Activated naive CD4-positive, alpha-beta T cell treated with Interleukin-2 at 50 U/mL for 16 hours (primary cell): ENCODE measurements at places on chromosomes 13 and 19.

DNA sequence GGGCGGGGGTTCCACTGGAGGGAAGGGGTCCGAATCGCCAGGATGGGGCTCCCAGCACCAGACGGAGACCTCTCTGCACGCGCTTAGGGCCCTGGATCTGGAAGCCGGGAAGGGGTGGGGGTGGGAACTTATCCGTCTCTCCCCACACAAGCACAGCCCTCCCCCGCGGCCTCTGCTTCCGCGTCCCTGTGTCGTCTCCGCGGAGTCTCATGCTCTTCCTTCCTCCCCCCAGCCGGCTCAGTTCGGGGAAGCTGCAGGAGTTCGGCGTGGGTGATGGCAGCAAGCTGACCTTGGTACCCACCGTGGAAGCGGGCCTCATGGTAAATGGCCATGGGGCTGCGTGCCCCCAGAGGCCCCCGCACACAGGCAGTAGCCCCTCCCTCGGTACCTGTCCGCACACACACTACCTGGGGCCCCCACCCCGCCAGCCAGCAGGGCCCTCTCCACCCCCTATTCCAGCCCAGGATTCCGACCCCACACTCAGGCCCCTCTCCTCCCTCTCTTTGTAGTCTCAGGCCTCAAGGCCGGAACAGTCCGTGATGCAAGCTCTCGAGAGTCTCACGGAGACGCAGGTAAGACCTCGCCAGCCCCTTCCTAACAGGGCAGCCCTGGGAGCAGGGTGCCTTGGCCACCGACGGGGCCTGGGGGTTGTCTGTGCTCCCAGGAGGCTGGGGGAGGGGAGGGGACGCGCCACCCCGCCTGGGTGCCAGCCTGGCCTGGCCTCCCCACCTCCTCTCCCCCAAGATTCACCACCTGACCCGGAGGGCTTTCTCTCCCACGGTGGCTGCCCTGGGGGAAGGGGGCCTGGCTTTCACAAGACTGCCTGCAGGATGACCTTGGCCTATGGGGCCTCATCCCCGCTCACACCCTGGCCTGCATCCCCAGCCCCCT lies 3.2 kb downstream of the MIDN start:
- DNase-seq, result peak; percentile 63

DNA sequence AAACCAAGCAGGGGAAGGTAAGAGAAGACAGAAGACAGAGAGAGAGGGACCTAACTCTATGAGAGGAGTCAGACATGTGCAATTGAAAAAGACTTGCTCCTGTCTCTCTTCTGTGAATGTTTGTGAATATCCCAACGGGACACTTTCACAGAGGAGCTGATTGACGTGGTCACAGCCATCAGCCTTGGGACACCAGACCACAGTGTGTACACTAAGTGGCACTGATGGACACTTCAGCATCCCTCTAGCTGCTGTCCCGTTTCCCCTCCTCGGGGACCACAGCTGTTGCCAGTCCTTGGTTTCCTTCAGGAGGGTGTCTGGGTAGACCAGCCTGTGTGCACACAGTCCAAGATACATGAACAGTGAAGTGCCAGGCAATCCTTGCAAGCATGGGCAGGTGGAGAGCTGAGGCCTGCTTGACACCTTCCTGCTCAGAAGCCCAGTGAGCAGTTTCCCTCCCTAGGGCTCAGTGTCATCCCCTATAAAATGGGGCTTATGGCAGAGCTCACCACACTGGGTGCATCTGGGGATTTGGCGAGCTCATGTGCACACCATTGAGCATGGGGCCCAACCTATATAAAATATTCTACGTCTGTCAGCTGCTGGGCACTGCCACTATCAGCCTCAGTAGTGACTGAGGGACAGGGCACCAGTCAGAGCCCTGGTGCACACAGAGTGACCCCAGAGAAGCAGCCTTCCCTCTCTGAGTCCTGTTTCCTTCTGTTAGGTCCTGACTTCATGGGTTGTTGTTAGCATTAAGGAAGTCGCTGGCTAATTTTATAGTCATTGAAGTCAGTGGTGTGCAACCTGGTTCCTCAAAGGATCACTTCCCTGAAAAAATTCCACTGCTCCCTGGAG lies 4.3 kb upstream of the USF2 start:
- no peak for DNase-seq

- no peak for DNase-seq
Observed at GRCh38 chr19:36049080-36049698, 4.9 kb downstream of the THAP8 start.

DNA sequence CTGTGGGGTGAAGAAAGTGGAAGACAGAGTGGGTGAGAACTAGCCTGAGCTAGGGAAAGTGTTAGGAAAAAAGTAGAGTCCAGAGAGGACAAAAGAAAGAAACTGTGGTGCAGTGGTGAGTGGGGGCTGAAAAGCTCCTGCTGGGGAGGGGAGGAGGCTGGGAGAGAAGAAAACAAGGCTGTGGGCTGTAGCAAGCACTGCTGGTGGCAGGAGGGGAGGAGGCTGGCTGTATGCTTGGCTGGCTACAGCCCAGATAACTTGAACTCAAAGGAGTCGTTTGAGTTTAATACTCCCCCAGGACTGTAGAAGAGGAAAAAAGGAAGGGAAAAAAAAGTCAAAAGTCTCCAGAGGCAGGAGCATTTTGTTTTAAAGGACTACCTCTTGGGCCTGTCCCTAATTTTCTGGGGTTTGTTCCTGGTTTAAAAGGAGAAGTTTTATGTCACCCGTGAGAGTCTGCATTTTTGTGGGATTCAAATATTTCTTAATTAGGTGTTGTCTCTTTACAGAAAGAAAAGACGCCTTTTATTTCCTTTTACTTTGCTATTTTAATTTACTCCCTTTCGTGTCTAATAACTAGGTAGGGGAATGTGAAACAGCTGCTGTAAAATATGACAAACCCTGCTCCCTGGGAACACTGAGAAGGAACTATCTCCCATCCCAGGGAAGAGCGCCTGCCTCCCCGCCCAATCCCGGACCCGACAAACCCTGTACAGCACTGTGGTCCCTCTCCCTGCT lies 21.7 kb downstream of the ZIC5 start:
- no peak for DNase-seq

DNA sequence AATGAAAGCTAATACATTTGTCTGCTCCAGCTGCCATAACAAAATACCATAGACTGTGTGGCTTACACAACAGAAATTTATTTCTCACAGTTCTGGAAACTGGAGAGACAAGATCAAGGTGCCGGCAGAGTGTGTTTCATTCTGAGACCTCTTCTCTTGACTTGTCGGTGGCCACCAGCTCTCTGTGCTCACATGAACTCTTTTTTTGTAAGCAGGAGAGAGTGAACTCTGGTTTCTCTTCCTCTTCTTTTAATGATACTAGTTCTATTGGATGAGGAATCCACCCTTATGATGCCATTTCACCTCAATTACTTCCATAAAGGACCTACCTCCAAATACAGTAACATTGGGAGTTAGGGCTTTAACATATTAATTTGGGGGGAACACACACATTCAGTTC lies 11.7 kb downstream of the KCTD12 start:
- no peak for DNase-seq

GRCh38 chr13:75908141-75908540 lies 272.0 kb downstream of the LMO7 start:
- no peak for DNase-seq

- DNase-seq, result no peak
Observed at GRCh38 chr19:402786-403185, 6.2 kb downstream of the C2CD4C start.

GRCh38 chr13:87712012-87712411 lies 40.8 kb downstream of the SLITRK5 start:
- no peak for DNase-seq

DNA sequence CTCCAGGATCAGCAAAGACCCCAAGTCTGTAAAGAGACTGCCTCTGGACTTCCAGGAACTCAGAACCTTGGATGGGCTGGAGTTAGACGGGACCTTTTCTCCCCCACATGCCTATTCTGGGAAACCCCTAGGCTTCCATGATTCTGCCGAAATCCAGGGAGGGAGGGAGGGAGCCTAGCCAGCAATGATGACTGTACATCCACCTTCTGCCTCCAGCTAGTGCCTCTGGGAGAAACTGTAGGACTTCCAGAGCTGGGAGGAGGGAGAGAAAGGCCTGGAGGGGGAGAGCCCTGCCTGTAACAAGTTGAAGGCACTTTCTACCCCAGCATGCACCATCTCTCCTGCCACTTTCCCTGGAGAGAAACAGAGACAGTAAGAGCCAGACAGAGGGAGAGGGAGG lies 6.0 kb upstream of the HAS1 start:
- DNase-seq, result no peak

DNA sequence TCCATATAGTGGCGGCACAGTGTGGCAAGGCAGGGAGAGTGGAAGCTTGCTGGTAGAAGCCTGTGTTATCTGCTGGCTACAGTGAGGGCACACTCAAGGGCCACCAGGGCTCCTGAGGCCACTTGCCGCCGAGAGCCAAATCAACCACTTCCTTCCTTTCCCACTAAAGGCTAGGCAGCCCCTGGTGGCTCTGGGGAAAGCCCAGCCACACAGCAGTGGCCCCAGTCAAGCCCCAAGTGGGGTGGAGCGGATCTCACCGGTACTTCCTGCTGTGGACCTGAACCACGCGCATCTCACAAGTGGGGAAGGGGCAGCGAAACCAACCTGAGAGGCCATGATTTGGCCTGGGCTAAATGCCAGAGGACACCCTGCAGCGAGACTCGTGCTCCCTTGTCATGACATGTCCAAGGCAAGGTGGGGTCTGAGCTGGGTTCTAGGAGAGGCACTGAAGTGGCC lies 21.9 kb upstream of the SLC35E1 start:
- DNase-seq, result peak; percentile 46

GRCh38 chr13:63161219-63161618 lies 1745.6 kb upstream of the PCDH20 start:
- no peak for DNase-seq

- no peak for DNase-seq
Observed at GRCh38 chr13:67273001-67273400, 42.9 kb upstream of the PCDH9 start.

DNA sequence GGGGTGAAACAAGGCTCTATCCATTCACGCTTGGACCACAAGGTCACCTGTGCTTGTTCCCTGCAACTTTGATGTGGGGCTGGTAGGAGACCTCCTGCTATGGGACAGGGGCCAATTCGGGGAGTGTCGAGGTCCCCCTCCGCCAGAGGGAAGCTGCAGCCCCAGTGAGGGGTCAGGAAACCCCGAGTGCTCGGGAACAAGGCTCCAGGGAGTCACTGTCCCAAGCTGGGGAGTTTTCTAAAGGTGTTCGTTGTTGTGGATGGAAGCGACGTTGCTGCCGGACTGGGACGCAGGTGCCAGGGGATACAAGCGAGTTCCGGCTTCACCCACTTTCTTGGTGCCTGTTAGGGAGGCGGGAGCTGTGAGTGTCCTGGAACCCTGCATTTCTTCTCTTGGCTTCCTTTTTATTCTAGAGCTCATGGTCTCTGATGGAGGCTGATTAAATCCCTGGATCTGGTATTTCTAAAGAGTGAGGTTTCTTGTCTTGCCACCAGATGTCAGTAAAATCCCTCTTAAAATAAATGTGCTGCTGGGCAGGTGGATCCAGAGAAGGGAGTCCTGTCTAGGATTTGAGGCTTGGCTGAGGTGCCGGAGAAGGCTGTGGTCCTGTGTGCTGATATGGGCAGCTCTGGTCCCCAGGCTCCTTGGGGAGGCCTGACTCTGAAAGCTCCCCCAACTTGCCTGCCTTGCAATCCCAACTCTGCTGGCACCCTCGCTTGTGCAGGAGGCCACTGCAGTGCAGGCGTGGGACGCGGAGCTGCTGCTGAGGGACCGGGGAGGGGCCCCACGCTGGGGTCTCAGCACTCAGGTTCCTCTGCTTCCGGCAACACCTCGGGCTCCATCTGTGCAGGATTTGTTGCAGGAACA lies 153.9 kb downstream of the TEX29 start:
- no peak for DNase-seq

DNA sequence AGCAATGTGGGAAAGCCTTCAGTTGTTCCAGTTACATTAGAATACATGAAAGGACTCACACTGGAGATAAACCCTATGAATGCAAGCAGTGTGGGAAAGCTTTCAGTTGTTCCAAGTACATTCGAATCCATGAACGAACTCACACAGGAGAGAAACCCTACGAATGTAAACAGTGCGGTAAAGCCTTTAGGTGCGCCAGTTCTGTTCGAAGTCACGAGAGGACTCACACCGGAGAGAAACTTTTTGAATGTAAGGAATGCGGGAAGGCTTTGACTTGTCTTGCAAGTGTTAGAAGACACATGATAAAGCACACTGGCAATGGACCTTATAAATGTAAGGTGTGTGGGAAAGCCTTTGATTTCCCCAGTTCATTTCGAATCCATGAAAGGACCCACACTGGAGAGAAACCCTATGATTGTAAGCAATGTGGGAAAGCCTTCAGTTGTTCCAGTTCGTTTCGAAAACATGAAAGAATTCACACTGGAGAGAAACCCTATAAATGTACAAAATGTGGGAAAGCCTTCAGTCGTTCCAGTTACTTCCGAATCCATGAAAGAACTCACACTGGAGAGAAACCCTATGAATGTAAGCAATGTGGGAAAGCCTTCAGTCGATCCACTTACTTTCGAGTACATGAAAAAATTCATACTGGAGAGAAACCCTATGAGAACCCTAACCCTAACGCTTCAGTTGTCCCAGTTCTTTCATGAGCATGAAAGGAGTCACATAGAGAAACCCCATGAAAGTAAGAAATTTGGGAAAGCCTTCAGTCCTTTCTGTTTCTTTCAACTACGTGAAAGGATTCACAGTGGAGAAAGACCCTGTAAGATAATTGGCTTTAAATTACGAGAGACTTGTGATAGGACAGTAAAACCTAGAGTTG lies 20.1 kb downstream of the ZNF627 start:
- no peak for DNase-seq

- no peak for DNase-seq
Observed at GRCh38 chr13:23744315-23744714, 144.9 kb downstream of the MIPEP start.

DNA sequence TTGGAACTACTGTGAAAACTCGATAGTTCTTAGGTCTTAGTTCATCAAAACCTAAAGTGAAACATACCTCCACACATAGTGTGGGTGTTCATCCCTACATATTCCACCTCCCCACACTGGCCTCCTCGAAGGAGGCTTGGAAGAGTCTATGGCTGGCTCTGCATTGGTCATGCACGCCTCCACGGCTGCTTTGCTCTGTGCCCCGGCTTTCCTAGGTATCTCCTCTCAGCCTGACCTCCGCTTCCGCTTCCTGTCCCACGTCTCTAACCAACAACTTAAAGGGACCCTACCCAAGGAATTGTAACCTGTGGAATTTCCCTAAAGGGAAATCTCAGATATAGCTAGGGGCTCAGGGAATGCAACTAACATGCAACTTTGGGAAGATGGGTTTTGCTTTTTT lies 79.7 kb upstream of the MBNL2 start:
- DNase-seq, result no peak

GRCh38 chr19:34573226-34573864 lies 91.8 kb downstream of the WTIP start:
- DNase-seq, result no peak

- no peak for DNase-seq
Observed at GRCh38 chr19:37718304-37718703, 1.3 kb downstream of the ZNF607 start.

- DNase-seq, result no peak
Observed at GRCh38 chr13:29743201-29743786, 107.1 kb downstream of the UBL3 start.

- DNase-seq, result peak; percentile 54
Observed at GRCh38 chr19:40803857-40804782, 5.1 kb downstream of the EGLN2 start.

- peak; percentile 70 for DNase-seq
Observed at GRCh38 chr19:45455707-45456499, 11.9 kb upstream of the FOSB start.

GRCh38 chr13:94435604-94436226 lies 43.8 kb downstream of the DCT start:
- DNase-seq, result no peak

GRCh38 chr13:113947311-113948033 lies 26.4 kb downstream of the C13orf46 start:
- DNase-seq, result no peak

- DNase-seq, result no peak
Observed at GRCh38 chr13:76292726-76293125, 593.5 kb downstream of the KCTD12 start.

- no peak for DNase-seq
Observed at GRCh38 chr19:10538204-10538983, 5.3 kb upstream of the ATG4D start.
